Activated T-helper 2 cell treated with anti-CD3 and anti-CD28 coated beads, Interferon-gamma antibody, Interleukin-2, Interleukin-4, amounts not matched to agents 10 μg/mL and 5 μg/mL and 100 μg/mL, durations not matched to agents 14 hours and 24 hours and 36 hours (primary cell): ENCODE measurements at places on chromosomes 3 and 15.
A peak's percentile ranks its signal among the peaks of the same experiment; 100 is the strongest.

DNA sequence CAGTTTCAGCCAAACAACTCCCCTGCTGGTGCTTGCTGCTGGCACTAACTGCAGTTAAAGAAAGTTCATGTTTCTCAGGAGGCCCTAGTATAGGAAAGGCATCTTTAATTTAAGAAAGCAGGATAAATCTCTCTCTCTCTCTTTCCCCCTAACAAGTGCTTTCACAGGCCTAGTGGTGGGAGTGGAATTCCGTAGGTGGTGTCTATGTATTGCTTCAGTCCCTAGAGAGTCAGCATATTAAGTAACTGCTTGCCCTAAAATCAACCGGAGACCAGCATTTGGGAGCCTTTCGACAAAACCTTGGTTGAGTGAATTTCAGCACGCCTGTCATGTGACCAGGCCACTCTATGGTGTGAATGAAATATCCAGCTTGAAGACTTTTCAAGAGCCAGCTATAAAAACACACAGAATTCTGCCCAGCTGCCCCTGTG, 169.2 kb upstream of the TGFBR2 start:
- H3K4me1 ChIP-seq, result peaks cover 16% of the 10 kb centered on the region
- no peak overlapping the region for H3K4me3 ChIP-seq
- peaks cover 3% of the 10 kb centered on the region for H3K36me3 ChIP-seq
- H3K27me3 ChIP-seq, result no peaks in the 10 kb centered on the region

DNA sequence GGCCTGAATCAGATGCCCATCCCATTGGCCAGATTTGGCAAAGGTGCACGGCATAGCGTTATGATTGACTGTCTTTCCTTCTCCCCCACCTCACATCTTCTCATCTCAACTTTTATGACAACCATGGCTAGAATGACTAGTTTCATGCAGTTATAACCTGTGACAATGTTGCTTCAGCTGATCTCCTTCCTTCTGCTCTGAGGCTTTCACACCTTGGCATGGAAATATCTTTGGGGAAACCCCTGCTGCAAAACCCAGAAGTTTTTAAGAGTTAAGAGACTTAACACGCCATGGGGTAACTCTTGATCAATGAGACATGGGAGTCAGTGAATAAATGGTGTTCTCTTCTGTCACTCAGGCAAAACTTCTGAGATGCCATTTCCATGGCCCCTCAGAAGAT, 290.7 kb upstream of the MDFIC2 start:
- no peak overlapping the region for H3K4me3 ChIP-seq
- H3K27ac ChIP-seq, result no peak overlapping the region
- DNase-seq, result no peak
- no peaks in the 10 kb centered on the region for H3K36me3 ChIP-seq

- no peak overlapping the region for H3K27ac ChIP-seq
- no peak for DNase-seq
- no peak overlapping the region for H3K4me3 ChIP-seq
- no peaks in the 10 kb centered on the region for H3K36me3 ChIP-seq
- no peaks in the 10 kb centered on the region for H3K27me3 ChIP-seq
Measured at GRCh38 chr3:87900061-87900460, 158.7 kb downstream of the CGGBP1 start.

DNA sequence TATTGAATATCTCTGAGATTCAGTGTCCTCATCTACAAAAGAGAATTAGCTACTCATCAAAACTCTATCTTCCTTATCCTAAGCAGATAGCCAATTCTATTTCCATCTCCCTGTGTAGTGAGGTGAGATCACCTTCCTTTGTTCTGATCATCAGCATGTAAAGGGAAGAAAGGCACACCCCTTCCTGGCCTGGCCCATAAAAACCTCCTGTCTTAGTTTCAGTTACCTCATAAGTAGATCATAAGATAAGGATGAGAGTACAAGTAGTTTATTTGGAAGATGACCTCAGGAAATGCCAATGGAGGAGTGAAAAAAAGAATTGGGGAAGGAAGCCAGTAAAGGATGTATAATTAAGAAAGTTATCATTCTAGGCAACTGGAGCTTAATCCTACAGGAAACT, 114.5 kb upstream of the GADL1 start:
- no peaks in the 10 kb centered on the region for H3K36me3 ChIP-seq
- no peak overlapping the region for H3K27ac ChIP-seq
- no peak overlapping the region for H3K4me3 ChIP-seq
- H3K4me1 ChIP-seq, result peaks cover 3% of the 10 kb centered on the region
- peaks cover 3% of the 10 kb centered on the region for H3K27me3 ChIP-seq
- no peak for DNase-seq

GRCh38 chr3:128995737-128996136, 1.9 kb upstream of the CFAP92 start:
- no peak for DNase-seq
- no peaks in the 10 kb centered on the region for H3K36me3 ChIP-seq
- peaks cover 20% of the 10 kb centered on the region for H3K4me1 ChIP-seq
- peaks cover 28% of the 10 kb centered on the region for H3K27me3 ChIP-seq

GRCh38 chr15:64991536-64992135, 1.9 kb upstream of the SPG21 start:
- H3K4me1 ChIP-seq, result peaks cover 27% of the 10 kb centered on the region
- H3K4me3 ChIP-seq, result peak overlapping the region; percentile 41

DNA sequence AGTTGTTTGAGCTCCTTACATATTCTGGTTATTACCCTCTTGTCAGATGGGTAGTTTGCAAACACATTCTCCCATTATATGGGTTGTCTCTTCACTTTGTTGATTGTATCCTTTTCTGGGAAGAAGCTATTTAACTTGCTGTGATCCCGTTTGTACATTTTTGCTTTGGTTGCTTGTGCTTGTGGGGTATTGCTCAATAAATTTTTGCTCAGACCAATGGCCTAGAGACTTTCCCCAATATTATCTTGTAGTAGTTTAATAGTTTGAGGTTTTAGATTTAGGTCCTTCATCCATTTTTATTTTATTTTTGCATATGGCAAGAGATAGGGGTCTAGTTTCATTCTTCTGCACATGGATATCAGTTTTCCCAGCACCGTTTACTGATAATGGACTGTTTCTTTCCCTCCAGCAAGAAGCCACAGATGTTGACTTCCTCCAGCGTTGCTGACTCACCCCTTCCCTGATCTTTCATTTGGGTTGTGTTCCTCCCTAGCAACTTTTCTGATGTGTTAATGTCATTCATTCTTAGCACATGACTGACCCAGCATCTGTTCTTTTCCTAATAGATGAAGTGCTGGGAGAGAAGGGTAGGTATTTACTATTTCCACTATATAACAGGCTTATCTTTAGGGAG, 166.7 kb upstream of the SGO1 start:
- H3K27ac ChIP-seq, result no peak overlapping the region
- no peaks in the 10 kb centered on the region for H3K27me3 ChIP-seq
- H3K36me3 ChIP-seq, result no peaks in the 10 kb centered on the region
- H3K4me1 ChIP-seq, result no peaks in the 10 kb centered on the region

- peaks cover 16% of the 10 kb centered on the region for H3K4me1 ChIP-seq
- no peaks in the 10 kb centered on the region for H3K36me3 ChIP-seq
- H3K27me3 ChIP-seq, result peaks cover 19% of the 10 kb centered on the region
- DNase-seq, result no peak
- H3K4me3 ChIP-seq, result no peak overlapping the region
Measured at GRCh38 chr3:25820366-25820765, 30.5 kb downstream of the OXSM start.

DNA sequence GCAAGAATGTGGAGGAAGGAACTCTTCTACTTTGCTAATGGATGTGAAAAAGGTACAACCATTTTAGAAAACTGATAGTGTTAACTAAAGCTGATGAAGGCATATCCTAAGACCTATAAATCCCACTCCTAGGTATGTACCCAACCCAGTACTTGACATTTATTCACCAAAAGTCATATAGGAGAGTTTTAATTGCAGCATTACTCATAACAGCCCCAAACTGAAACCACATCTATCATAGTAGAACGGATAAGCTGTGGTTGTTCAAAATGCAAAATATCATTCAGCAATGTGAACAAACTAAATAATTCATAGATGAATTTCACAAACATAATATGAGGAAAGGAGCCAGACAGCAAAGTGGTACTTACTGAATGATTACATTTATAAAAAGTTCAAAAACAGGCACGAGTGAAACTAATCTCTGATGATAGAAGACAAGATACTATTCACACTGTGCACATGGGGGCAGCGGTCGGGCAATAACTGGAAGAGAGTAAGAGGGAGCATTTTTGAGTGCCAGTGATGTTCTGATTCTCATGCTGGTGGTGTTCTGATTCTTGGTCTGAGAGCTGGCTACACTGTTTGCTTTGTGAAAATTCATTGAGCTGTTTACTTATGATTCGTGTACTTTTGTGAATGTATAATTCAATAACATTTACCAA, 34.3 kb downstream of the GOLIM4 start:
- H3K4me1 ChIP-seq, result peaks cover 26% of the 10 kb centered on the region
- peaks cover 1% of the 10 kb centered on the region for H3K27me3 ChIP-seq
- no peaks in the 10 kb centered on the region for H3K36me3 ChIP-seq
- peak overlapping the region; percentile 55 for H3K4me3 ChIP-seq
- no peak for DNase-seq

DNA sequence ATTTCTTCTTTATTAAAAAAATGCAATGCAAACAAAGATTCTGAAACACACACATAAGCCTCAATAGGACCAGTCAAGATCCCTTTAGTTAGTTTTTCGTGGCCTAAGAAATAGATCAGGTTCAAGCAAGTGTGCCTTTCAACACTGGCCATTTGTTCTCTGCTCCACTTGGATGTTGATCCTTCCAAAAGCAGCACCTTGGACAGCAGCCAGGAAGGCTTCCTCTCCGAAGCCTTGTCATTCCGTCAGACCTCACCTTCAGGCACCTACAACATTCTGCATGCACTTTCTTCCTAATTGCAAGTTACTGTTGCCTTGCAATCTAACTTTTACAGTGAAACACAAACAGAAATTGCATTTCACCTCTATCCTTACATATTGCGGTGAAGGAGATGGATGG, 155.9 kb upstream of the FEZF2 start:
- no peaks in the 10 kb centered on the region for H3K36me3 ChIP-seq
- no peaks in the 10 kb centered on the region for H3K4me1 ChIP-seq
- no peak for DNase-seq

GRCh38 chr3:175357758-175358157, 498.6 kb downstream of the NAALADL2 start:
- H3K27me3 ChIP-seq, result no peaks in the 10 kb centered on the region
- no peaks in the 10 kb centered on the region for H3K4me1 ChIP-seq

- no peak for DNase-seq
- H3K4me3 ChIP-seq, result no peak overlapping the region
- H3K4me1 ChIP-seq, result no peaks in the 10 kb centered on the region
- no peaks in the 10 kb centered on the region for H3K27me3 ChIP-seq
Measured at GRCh38 chr3:74605437-74605836, 9.0 kb downstream of the CNTN3 start.
